Ascending aorta (tissue), 2 donors: ENCODE measurements at places on chromosomes 5 and 9.

DNA sequence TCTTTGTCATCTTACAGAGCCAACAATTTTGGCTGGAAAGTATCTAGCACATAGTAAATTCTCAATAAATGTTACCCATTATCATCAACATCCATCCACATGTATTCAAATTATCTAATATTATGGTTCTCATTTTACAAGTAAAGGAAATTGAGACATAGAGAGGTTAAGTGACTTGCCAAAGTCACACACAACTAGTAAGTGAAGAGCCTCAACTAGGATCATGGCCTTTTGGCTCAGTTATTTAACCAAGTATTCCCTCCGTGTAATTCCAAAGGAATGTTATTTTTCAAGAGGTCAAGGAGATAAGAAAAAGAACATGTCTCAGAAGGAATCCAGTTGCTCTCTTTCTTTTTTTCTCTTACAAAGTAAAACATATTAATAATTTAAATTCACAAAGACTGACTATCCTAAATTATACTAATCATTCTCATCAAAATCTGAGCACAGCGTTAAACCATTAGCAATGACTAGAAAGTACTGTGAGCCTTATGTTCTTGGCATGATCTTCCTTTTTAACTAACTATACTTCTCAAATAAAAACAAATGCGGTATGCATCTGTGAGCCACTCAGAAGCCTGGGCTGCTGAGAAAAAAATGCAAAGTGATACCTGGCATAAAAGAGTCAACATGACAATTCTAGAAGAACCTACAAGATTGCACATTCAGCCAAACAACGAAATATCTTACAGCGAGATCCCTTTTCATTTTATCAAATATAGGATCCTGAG, 350.9 kb downstream of the GLIS3 start:
- no peak for DNase-seq

DNA sequence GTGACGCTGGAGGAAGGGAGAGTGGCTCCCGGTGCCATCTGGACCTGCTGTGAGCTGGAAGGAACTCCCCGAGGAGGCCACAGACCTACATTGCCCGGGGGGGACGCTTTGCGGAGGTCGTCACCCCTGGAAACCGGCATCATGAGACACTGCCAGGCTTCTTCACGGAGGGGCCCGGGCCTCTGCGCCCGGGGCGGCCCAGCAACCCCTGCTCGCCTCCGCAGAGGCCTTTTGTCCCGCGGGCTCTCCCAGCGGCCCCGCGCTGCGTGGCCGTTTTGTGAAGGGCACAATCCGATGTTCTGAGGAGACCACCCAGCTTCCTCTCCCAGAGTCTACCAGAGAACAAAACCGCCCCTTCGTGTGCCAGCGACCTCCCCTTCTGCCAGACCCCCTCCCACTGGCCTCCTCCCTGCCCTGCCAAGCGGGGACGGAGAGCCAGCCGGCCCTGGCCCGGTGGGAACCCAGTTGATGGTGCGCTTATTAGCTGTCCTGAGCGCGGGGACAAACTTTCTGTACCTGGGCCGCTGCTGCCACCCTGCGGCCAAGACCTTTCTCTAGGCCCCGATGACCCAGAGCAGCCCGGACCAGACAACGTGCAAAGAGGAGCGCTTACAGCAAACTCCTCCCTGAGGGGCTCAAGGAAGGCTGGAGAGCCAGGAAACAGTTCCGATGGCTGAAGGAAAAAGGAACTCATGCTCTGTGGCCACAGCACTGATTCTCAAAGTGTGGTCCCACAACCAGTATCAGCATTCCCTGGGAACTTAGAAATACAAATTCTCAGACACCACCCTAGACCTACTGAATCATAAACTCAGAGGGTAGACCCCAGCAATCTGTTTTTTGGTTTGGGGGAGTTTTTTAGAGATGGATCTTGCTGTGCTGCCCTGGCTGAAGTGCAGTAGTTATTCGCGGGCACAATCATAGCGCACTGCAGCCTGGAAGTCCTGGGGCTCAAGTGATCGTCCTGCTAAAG, 86.7 kb downstream of the SLC1A3 start:
- no peak for DNase-seq

- DNase-seq, result no peak
Measured at GRCh38 chr9:122055701-122056100, 37.4 kb downstream of the TTLL11 start.

DNA sequence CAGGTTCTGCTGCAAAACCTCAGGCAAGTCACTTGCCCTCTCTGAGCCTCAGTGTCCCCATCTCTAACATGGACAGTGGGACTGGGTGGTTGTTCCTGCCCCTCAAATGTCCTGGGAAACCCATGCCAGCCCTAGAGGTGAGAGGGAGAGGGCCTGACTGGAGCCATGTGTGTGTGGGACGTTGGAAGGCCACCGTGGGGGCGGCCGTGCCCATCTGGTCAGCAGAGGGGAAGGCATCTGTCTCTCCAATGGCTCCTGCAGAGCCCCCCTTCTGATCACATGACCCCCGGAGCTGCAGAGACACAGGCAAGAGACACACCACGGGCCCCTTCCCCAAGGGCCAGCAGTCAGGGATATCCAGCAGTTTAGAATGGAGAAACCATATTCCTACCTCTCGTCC, 1.7 kb downstream of the DNM1 start:
- no peak for DNase-seq

GRCh38 chr9:114216081-114216480, 60.7 kb downstream of the COL27A1 start:
- DNase-seq, result no peak

DNA sequence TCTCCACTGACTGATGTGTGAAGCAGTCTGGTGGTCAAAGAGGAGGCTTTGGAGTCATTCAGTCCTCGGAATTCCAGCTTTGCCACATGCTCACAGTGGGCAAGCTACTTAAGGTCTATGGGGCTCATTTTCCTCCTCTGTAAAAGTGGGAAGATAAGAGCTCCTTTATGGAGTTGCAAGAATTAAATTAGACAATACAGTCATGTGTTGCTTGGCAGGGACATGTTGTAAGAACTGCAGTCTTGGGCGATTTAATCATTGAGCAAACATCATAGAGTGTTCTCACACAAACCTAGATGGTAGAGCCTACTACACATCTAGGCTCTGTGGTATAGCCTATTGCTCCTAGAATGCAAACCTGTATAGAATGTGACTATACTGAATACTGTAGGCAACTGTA, 253.9 kb downstream of the SH3GL2 start:
- DNase-seq, result no peak

DNA sequence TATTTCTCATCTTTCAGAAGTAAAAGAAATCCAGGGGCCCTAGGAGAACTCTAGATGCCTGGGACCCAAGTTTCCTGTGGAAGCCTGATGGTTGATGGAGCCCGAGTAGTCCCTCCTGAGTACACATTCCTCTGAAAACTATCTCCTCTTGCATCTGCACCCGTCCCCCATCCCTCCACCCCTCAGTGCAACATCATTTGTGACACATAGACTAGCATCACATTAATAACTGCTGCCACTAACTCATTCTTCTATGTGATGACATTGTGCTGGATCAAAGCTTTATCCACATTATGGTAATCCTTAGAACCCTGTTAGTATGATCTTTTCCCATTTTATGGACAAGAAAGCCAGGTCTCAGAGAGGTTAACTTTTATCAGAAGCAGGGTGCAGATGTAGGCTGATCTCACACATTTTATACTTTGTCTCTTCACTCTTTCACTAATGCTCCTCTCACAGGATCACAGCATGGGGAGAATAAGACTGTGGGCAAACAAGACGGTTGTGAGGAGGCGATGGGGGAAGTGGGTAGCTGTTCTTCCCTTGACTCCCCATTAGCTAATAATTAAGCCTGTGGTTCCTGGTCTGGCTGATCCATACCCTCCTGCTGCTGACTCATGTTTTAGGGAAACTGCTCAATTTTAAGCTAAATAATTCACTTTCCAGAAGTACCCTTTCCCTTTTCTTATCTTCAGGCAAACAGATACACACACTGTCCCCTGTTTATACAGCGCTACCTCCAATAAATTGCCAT, 3.9 kb upstream of the HK3 start:
- no peak for DNase-seq

GRCh38 chr9:20178197-20178596, 389.4 kb upstream of the SLC24A2 start:
- DNase-seq, result no peak

- DNase-seq, result no peak
Measured at GRCh38 chr5:175687231-175687701, 29.4 kb downstream of the HRH2 start.

- no peak for DNase-seq
Measured at GRCh38 chr9:114429488-114429887, 41.7 kb upstream of the AKNA start.

DNA sequence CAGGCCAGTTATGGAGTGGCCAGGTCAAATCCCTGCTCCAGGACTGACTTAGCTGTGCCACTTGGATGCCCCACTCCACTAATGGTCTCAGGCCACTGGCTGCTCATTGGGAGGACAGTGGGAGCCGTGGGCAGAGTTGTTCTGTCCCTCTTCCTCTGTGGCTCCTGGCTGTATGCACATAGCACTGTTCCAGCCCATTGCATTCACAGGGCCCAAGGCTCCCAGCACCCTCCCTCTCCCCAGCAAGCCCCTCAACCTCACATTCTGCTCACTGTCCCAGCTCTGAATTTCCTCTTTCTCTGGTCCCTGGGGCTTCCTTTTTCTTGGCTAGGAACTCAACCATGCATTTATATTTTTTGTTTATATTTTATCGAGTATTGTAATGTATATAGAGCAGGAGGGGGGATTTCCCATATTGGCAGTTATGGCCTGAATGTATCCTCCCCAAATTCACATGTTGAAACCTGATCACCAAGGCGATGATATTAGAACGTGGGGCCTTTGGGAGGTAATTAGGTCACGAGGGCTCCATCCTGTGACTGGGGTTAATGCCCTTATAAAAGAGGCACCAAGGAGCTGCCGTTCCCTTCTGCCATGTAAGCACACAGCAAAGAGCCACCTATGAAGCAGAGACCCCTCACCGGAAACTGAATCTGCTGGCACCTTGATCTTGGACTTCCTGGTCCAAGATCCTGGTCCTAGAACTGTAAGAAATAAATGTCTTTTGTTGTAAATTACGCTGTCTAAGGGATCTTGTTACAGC, 17.0 kb upstream of the MVB12B start:
- peak; percentile 8 for DNase-seq

DNA sequence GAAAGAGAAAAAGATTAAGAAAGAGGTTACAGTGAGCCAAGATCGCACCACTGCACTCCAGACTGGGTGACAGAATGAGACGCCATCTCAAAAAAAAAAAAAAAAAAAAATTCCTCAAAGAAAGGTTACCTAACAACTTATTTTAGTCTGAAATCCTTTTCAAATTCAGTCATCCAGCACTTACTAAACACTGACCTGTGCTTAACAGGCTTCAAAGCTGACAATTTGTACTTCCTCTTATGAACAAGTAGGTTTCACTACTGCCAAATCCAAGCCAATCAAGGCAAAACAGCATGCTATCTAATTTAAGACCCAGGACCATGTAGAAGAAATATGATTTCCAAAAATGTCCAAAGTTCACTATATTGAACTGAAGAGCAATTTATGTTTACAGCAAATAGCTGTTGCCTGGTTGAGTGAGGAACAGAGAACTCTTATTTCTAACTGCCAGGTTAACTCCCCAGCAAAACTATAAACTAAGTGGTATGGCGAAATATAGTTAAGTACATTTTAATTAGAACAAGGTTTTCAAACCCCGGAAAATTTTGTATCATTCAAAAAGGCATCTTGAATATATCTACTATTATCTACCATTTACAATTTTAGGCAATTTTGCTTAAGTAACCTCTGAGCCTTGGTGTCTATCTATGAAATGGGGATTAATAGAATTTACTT, 13.4 kb downstream of the PWWP2A start:
- DNase-seq, result no peak

- no peak for DNase-seq
Measured at GRCh38 chr9:77731008-77731698, 83.0 kb upstream of the GNA14 start.

GRCh38 chr9:70609542-70610286, 195.3 kb upstream of the KLF9 start:
- DNase-seq, result no peak

DNA sequence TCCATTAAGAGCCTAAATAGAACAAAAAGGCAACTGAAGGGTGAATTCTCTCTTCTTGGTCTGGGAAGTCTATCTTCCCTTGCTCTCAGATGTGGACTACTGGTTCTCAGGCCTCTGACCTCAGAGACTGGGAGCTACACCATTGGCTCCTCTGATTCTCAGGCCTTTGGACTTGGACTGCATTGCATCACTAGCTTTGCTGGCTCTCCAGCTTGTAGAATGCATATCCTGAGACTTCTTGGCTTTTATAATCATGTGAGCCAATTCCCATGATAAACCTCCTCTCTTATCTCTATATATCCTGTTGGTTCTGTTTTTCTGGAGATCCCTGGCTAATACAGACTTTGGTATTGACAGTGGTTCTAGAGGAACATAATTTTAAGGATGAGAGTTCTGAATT, 89.8 kb downstream of the PSAT1 start:
- DNase-seq, result no peak

DNA sequence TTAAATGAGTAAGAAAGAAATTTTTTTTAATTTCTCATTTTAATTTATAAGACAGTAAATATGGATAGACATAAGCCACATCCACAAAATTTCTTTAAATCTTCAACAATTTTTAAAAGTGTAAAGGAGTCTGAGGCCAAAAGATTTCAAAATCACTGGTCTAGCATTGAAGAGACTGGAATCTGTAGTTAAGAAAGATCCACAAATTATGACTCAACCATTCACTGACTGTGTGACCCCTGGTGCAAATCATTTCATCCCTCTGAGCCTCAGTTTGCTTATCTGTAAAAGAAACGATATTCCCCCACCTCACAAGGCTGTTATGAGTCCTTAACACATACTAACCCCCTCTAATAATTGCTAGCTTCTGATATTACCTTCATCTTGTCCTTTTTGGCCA, 98.5 kb downstream of the EBF1 start:
- DNase-seq, result no peak

DNA sequence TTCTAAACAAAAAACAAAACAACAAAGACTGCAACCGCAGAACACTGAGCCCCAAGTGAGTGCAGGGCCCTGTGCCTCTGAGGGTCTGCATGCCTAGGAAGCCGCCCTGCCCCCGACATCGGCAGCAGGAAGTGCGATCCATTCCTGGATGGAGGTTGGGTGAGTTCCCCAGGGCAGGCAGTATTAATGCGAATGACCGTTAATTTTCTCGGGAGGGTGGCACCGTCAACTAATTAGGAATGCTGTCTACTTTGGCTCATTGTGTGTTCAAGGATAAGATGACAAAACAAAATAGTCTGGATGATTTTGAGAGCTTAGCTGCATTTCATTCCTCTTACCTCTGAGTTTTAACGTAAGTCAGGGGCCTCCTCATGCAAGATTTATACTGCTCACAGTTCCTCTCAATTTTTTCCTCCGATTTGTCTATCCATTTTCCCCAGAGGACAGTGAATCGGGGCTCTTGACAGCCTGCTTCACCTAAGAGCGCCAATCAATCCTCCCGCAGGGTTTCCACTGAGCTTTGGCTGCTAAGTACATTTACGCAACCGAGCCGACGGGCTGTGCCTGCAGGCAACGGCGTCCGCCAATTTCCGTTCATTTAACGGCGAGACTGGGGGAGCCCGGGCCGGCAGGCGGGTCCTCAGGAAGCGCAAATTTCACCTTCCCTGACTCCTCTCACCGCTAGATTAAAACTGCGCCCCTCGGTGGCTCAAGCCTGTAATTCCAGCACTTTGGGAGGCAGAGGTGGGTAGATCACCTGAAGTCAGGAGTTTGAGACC, 2.9 kb upstream of the NXNL2 start:
- no peak for DNase-seq
